ENCODE measurements at places on chromosomes 13 and 19.

GRCh38 chr13:27279506-27279905, 8.9 kb downstream of the RASL11A start:
- no peak for DNase-seq

GRCh38 chr19:6761053-6761676, 6.1 kb downstream of the SH2D3A start:
- DNase-seq: no peak

DNA sequence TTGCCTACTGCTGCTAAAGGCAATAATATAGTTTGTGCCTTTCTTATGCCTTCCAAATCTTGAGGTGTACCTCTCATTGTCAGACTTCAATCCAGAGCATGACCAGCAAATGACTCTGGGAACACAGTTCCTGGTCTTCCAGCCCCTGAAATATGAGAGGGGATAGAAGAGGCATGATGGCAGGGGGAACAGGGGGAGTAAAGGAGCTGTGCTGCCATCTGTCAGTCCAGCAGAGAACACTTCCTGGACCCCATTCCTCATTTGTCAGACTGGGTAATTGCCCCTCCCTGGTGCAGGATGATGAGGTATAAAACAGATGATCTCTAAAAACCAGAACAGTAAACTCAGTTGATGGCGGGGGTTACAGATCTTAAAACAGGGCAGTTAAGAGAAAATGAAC, 618.7 kb downstream of the DIAPH3 start:
- no peak for DNase-seq

DNA sequence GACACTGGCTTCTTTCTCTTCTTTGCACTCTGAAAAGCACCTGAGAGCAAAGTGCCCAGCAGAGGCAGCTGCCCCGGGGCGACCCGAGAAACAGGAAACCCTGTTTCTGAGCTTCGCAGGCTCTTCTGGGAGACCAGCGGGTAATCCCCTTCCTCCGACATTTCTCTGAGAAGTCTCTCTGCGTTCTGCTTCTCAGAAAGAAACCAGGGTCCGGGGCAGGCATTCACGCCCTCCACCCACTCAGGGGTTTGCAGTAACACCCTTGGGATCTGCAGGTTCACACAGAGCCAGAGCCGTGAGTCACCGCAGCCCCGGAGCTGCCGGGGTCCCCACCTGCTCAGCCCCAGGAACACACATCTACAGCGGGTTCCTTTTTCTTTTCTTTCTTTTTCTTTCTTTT, 86.0 kb downstream of the GADD45B start:
- no peak for DNase-seq

DNA sequence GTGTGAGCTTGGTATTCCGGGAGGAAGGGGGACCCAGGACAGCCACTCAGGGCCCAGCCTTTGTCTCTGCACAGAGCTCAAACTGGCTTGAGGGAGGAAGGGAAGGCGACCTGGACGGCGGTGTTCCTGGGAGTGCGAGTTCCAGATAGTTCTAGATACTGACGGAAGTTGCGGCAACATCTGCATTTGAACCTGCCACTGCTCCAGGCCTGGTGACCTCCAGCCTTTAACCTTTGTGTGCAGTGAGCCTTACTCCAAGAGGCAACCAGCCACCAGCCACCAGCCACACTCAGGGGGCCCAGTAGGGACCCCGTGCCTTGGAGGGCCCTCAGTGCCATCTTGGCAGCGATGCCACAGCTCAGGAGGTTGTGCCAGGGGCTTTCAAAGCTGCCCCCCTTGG, 15.5 kb upstream of the ZBTB7A start:
- DNase-seq: no peak
